ENCODE measurements at places on chromosomes 6 and 20. TPM values are rescaled to one million over a fixed set of nuclear protein-coding genes. Genes with fewer than 3 reads are reported as not detected.

DNA sequence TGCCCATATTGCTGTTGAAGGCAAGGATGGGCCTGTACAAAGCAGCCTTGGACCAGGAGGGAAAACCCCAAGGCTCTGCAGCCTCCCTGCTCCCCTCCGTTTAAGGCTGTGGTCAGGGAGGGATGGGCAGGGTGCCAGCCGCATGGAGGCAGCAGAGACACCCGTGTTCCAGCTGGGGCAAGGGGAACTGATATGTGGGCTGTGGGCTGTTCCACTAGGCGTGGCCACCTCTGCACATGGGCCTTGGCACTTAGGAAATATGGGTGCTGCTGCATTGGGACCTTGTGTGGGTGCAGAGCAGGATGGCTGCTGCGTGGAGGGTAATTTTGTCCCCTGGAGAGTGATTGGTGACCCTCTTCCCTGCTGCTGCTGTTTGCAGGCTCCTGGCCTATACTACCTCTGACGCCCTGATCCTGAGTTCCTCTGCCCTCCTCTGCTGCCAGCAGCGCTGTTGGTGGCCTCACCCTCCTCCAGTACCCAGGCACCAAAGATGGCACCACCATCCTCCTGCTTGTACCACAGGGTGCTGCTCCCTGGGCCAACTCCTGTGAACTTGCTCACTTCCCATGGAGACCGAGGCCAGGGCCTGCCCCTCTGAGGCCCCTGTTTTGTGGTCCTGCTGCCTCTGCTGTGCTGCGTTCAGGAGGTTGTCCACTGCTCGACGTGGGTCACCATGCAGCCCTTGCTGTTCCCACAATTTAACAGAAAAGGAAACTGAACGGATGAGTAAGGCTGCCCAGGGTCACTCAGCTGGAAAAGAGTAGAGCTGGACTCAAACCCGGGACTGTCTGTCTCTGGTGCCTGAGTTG lies 35.3 kb downstream of the PANK2 start:
- DNase-seq, result peak; percentile 83

DNA sequence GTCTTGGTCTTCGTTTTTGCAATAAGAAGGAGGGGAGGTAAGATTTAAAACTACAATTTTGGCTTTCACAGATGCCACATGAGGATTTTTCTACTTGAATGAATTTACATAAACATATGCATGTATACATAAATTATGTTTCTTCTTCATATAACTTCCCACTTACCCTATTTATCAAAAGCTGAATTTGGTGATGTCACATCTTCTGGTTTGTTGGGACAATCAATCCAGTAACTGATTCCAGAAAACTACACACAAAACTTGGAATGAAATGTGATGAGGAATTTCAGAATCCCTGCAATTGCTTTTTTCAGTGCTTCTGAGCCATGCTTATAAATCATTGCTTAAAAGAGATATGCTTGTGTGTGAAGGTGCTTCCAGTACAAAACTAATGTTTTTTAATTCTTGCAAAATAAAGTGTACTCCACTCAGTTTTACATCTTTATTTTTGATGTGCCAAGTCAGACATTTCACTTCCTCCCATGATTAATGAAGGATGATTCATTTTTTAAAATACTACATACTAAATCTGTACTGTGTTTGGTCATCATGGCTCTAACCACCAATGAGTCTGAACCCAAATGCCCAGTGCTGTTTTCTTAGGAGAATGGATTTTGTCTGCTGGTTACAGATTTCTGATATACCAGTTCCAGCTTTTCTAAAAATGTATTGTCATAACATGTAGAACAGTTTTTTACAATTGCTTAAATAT lies 32.1 kb upstream of the RIN2 start:
- DNase-seq, result no peak

DNA sequence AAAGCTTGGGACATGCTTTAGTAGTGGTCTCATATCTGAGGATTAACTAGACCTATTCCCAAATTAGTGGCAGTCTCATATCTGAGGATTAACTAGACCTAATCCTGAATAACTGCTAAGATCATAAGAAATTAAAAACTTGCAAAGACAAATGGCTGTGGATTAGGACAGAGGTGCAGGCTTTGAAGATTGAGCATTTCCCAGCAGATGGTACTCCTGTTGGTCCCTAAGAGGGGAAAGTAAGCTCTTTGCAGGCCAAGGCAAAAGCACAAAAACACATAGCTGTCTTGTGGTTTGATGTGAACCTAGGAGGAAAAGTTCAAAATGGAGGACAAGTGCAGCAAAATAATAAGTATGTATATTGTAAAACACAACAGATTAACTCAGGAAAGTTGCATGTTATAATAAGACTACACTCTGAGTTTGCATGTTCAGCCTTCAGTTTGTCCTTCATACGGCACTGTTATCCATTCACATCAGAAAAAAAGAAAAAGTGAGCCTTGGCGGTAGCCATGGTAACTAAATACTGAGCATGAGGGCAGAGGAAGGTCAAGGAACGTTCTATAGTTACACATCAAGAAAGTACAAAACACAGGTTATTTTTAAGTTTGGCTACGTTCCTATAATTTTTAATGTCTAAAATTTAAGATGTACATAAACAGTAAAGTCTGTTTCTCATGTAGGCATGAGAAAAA lies 62.8 kb downstream of the FILIP1 start:
- no peak for DNase-seq

GRCh38 chr20:35451295-35451694 lies 4.1 kb upstream of the CEP250 start:
- no peak for DNase-seq

Gene OR2H1
- total RNA-seq, result not detected

Gene LY6G6C
- total RNA-seq, result not detected

Gene CCN6
- total RNA-seq, result not detected

Gene PDE7B
- 11.6 TPM for total RNA-seq

All from right cardiac atrium (tissue), 5 donors.